Stimulated activated CD4-positive, alpha-beta T cell treated with anti-CD3 and anti-CD28 coated beads, Interleukin-1b, Interleukin-23, amount 100 ng/mL, for 1 hour (primary cell): ENCODE measurements at places on chromosomes 11 and 22.

- DNase-seq = no peak
These were observed 92.7 kb downstream of the SBF2 start for GRCh38 chr11:10201343-10201742.

GRCh38 chr22:39123751-39124581 lies 26.9 kb downstream of the APOBEC3H start:
- no peak for DNase-seq

GRCh38 chr22:19457828-19458428 lies 10.4 kb upstream of the C22orf39 start:
- DNase-seq = no peak

DNA sequence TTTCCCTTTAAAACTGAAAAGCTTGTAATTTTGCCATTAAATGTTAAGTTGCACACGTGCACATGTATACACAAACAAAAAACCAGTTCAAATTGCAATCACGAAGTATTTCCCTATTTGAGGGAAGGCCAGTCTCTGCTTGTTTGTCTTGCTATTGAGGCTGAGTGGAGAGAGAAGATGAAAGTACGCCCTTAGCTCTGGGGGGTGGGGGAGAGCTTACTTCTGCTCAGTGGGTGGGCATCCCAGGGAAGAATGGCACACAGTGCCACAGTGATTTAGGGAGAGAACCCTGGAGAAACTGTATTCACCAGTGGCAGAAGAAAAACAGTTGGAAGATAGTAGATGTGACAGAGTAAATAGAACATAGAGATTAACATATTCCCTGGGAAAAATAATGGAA lies 8.7 kb downstream of the YAP1 start:
- no peak for DNase-seq

DNA sequence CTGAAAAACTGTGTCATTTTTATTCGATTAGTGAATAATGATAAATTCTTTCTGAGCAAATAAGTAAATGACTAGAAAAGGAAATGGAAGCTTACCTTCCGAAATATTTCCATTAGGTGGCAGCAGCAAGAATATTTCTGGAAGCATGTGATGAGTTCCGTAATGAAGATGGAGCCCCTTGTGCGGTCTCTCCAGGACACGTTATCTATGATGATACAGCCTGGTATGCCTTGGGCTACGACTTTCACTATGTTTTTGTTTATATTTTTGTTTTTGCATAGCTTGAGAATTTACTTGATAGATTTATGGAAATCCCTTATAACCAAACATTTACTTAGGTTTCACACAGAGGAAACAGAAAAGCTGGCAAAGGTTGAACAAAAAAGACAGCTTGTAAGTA lies 25.7 kb downstream of the CASP5 start:
- DNase-seq = no peak

DNA sequence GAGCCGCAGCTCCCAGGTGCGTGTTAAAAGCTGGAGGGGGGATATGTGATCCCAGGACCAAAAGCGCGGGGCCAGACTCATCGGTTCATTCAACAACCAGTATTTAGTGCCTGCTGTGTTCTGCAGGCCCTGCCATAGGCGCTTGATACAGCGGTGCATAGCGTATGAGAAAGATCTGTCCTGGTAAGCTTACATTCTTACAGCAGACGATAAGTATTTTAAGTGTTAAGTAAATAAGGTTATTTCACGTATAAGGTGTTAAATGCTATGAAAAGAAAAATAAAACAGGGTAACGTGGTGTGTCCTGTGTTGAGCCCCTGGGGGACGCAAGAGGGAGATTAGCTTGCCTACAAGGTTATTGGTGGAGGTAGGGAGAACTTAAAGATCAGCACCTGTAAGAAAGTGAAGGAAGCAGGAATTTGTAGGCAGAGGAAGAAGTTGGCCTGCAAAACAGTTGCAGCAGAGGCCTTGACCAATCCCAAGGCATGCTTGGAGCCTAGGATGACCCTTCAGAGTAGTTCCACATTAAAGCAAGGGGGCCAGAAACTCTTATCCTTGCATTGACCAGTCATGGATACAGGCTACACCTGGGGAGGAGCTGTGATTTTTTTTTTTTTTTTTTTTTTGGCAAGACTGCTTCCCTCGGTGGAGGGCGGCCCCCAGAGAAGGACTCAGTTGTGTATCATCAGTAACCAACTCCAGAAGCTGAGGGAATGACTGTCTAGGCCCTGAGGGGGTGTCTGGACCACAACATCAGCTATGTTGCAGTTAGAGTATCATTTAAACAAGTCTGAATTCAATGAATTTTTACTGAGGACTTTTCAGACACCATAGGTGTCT lies 487 bp upstream of the LIPT2 start:
- DNase-seq = no peak

GRCh38 chr11:2940921-2941821 lies 12.0 kb upstream of the PHLDA2 start:
- DNase-seq = no peak

DNA sequence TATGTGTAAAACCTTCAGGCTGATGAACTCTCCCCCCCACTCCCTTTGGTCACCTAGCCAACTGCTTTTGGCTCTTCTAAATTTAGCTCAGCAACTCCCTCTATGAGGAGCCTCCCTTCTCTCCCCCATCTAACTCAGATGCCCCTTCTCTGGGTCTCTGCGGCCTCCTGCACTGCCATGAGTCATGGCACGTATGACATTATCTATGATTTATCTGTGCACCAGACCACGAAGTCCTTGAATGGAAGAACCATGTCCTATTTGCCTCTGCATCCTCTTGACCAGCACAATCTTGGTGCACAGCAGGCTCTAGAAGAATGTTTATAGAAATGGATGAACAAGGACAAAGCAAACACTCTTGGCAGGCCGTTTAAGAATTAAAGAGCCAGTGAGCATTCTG lies 46.0 kb downstream of the RPL27A start:
- DNase-seq = no peak

DNA sequence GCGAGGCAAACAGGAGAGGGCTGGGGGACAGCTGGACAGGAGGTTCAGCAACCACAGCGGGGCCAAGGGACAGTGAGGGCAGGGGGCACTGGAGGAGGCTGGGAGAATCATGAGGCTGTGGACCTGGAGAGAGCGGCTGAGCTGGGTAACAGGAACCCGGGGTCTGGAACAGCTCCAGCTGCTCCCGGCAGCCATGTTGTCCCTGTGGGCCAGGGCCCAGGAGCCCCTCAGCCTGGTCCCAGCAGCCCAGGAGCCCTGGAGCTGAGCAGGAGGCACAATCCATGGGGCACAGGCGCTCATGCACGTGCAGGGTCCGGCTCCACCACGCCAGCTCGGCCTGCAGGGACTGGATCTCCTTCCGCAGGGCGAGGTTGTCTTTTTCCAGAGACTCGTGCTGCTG lies 7.4 kb downstream of the BATF2 start:
- no peak for DNase-seq

DNA sequence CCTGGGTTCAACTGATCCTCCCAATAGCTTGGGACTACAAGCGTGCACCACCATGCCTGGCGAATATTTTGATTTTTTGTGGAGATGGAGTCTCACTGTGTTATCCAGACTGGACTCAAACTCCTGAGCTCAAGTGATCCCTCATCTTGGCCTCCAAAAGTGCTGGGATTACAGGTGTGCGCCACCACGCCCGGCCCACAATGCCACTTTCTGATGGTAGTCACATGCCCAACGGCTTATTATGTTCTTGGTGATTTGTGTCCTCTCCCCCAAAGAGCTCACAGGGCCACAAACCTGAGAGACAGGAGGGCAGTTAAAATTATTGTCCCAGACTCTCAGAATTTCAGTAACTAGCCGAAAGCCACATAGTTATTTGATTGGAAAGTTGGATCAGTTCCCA lies 9.6 kb downstream of the GRIK4 start:
- DNase-seq = no peak

GRCh38 chr11:126754591-126755426 lies 245.8 kb downstream of the KIRREL3 start:
- DNase-seq = no peak

- DNase-seq = no peak
These were observed 2.4 kb downstream of the RNF121 start for GRCh38 chr11:71931245-71931602.

GRCh38 chr22:28053896-28054818 lies 135.1 kb upstream of the PITPNB start:
- no peak for DNase-seq

GRCh38 chr11:76783896-76784813 lies 999 bp downstream of the TSKU start:
- DNase-seq = no peak

DNA sequence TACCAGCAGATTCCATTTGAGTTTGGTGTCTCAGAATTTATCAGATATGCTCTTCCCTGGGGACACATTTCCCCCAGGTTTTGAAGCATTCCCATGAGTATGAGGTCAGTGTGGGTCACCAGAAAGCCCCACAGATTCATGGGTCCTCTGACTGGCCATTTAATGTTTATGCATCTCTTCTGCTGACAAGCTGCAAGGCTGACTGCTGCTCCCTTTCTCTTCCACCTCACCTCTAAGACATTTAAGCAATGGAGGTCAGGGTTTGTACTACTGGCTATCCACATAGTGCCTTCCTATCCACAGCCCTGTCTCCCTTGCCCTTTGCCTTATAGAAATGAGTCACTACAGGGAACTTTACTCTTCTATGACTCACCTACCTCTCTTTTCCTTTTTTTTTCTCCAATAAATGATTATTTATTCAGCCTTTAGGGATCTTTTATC lies 106.0 kb upstream of the TIMP3 start:
- no peak for DNase-seq

DNA sequence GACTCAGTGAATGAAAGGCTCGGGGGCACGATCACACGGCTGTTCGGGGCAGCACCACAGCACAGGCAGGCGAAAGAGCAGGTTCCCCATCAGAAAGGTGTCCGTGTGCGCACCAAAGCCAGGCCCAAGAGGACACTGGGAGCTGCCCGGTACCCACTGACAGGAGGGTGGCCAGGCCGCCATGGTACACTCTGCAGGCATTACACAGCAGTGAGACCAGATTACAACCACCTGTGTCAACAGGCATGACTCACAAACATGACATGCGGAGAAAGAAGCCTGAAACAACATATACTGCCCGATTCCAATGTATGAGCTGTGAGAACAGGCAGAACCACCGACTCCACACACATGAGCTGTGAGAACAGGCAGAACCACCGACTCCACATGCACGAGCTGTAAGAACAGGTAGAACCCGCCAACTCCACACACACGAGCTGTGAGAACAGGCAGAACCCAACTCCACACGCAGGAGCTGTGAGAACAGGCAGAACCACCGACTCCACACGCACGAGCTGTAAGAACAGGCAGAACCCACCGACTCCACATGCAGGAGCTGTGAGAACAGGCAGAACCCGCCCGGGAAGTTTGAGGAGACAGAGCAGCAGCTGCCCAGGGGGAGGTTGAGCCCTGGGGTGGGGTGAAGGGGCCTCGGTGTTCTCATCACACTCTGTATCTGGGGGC lies 32.6 kb downstream of the KIAA0930 start:
- DNase-seq = no peak

- no peak for DNase-seq
These were observed 205.8 kb downstream of the CADM1 start for GRCh38 chr11:115298300-115299012.

GRCh38 chr11:79925570-79925969 lies 484.7 kb upstream of the TENM4 start:
- DNase-seq = no peak

GRCh38 chr22:22245935-22246525 lies 1.4 kb downstream of the VPREB1 start:
- no peak for DNase-seq

DNA sequence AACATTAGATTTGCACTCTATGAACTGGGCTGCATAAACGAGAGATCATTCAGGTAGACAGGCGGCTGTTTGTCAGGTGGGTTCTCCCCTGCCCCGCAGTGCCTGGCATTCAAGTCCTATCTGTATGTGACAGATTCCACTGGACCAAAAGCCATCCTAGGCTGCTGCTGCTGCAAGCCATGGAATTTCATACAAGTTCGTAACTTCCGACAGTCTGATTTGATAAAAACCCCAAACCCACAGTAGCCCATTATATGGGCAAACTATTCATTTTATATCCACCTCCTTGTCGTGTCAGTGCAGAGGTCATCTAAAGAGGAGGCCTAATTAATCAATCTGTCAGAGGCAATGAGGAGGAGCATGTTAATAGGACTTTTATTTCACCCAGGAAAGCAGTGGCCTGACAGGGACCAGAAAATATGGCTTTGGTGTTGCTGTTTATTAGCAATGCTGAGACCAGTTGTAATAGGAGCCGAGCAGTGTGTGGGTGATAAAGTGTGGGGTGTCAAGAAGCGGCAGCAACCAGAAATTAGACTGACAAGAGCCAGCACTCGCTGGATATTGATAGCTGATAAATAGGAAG lies 124.2 kb downstream of the ARL14EP start:
- no peak for DNase-seq

DNA sequence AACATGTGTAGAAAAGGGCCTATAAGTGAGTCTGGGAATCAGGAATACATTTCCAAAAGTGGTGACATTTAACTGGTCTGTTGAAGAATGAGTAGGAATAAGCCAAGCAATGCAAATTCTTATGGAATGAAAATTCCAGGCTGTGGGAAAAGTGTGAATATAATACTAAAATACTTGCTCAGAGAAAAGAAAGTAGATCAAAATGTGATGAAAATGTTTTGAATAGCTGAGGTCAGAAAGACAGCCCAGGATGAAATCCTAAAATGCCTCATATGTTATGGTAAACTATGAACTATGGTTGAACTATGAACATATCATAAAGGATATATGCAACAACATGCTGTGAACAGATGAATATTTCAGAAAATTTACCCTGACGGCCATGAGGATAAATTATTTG lies 688.3 kb upstream of the FAT3 start:
- DNase-seq = no peak

GRCh38 chr22:47034905-47035419 lies 272.5 kb downstream of the TBC1D22A start:
- no peak for DNase-seq

- no peak for DNase-seq
These were observed 4.6 kb upstream of the CERK start for GRCh38 chr22:46742576-46743221.

GRCh38 chr11:131928992-131929391 lies 558.6 kb downstream of the NTM start:
- DNase-seq = no peak

GRCh38 chr11:105344938-105345337 lies 205.4 kb upstream of the CARD18 start:
- no peak for DNase-seq

DNA sequence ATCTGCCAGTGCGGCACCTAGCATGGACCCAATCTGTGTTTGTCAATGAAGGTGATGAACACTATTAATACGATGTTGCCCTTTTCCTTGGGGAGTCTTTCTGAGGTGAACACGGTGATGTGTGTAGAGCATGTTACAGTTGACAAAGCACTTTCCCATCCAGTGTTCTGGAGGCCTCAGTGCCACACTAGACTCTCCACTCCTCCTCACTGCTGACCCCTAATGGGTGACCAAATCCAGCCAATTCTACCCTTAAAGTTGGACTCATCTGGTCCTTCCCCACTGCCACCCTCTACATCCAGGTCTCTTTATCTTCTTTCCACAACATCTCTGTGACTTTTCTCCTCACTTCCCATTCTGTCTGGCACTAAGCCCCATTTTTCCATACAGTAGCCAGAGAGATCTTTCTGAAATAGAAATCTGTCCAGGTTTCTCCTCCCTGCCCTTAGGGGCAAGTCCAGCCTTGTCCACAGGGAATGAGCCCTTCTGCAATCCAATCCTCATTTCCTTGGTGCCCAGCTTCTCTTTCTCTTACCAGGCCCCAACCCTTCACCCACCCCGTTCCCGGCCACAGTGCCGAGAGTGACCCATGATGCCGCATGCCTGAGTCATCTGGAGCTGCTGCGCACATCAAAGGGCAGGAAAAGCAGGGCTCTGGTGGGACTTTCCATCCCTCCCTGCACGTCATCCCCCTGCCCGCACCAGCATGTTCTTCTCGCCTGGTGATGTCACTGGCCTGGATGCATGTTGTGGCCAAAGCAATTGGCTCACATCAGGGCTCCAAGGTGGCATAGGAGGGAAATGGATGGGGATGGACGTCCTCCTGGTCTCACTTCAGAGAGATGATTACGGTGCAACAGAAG lies 64.2 kb downstream of the RASSF10 start:
- DNase-seq = no peak
